ENCODE measurements at places on chromosomes 4 and X.

DNA sequence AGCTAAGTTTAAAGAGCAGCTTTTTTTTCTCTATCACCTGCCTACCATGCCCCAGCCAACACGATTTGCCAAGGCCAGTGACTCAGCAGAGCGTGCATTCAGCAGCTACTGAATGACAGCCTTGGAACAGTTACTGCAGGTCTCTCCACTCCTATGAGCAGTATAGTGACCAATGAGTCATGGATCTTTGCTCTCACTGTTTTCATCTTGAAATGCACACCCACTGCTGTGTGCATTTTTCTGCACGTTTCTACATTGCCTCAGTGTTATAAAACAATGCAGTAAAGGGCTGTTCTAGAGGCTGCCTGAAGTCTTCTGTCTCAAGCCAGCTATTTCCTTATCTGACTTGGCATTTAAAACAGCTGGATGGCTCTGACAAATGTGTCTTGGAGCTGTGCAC is 66.0 kb upstream of the C4orf54 start:
- no peak for DNase-seq

GRCh38 chr4:61517144-61517543 is 317.0 kb downstream of the ADGRL3 start:
- DNase-seq = no peak

- no peak for DNase-seq
Measured at GRCh38 chrX:66016905-66017658, 22.8 kb downstream of the VSIG4 start.

- no peak for DNase-seq
Measured at GRCh38 chr4:142353149-142353738, 492.9 kb downstream of the INPP4B start.

GRCh38 chr4:77854431-77855111 is 8.1 kb upstream of the MRPL1 start:
- no peak for DNase-seq

DNA sequence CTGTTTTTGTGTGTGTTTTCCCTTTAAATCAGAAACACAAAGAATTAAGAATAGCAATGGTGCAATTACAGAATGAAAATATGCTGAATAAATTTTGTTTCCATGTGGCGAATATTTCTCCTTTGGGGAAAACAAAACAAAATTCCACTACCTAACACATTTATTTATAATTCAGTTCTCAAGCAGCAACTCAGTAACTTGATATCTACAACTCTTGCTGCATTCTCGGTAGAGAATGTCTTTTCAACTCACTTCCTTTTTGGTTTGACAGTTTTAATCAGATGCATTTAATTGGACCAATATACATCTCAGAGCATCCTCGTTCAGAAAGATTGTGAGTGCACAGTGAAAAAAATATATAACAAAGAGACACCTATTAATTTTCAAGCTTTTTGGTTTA is 30.8 kb downstream of the ZNF827 start:
- DNase-seq = no peak

DNA sequence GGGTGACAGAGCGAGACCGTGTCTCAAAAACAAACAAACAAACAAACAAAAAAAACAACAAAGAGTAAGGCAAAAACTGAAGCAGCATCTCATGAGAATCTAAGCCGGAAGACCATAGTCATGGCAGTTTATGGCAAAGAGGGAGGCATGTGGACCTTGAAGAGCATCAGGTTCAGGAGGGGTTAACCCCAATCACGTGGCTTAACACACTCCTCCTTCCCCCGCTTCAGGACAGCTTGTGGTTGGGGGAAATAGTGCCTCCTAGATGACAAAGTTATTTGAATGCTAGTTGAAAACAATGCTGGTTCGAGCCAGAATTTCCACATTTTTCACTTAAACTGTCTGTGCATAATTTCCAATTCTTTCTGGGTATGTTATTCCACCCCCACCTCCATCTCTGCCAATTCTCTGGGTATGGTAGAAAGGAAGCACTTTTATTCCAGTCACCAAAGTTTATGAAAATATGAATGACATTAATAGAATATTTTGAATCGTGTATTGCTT is 11.7 kb upstream of the MAP7D3 start:
- DNase-seq = no peak

GRCh38 chr4:177266506-177266905 is 43.2 kb upstream of the NEIL3 start:
- DNase-seq = no peak

DNA sequence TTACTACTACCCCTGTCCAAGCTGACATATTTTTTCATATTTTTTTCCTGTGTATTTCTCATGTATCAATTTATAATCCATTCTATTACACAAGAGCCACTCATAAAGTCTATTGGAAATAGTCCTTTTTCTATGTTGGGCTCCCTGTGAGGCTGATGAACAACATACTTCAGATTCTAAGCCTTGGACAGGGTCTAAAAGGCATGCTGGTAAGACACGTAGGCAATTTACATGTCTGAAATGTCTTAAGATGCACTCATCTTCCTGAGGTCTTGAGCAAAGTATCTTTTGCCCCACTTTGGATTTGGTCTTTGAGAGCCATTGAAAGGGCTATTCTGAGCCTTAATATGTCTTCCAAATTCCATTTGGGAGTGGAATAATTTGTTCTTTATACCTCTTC is 31.8 kb downstream of the OCIAD1 start:
- DNase-seq = no peak

- DNase-seq = no peak
Measured at GRCh38 chr4:153116801-153117200, 87.4 kb upstream of the TRIM2 start.

DNA sequence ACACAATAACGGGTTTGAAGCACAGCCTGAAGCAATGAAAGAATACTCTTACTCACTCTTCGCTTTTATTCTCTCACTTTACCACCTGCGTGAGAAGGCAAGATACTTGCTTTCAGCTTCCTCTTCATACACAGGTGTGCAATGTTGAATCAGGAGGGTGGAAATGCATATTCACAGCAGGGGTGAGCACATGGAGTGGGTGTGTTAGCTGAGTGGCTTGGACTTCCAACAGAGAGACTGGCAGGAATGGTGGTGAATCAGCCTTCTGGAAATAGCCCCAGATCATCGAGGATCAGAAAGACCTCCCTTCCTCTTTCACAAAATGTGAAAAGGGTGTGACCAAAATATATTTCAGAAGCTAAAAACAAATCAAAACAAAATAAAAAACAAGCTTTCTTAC is 521.2 kb downstream of the STIM2 start:
- DNase-seq = no peak

DNA sequence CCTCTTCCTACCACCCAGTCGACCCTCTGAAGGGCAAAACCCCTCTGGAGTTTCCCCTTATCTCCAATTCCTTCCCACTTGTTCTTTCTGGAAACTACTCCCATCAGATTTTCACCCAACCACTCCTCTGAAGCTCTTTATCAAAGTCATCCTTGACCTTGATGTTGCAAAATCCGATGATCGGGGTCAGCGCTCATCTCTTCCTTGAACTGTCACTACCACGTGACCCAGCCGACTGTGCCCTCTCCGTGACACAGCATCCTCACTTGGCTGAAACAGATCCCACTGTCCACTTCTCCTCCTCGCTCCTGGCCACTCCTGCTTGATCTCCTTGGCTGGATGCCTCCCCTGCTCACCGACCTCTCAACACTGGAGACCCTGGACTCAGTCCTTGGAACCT is 1.1 kb downstream of the CFAP99 start:
- no peak for DNase-seq

DNA sequence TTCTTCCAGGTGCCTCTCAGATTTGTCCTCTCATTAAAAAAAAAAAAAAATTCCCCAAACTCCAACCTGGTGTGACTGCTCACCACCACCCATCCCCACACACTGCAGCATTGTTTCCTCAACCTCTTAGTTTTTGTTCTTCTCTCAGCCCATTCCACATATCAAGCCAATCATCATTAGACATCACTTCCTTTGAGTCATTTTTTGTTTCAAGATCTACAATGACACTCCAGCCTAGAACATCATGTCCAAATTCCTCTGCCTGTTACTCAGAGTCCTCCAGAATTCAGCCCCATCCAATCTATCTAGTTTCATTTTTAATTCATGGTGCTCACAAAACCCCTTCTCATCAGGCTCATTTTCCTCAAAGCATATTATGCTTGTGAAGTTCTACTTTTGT is 262.5 kb upstream of the TEX13A start:
- DNase-seq = no peak

- no peak for DNase-seq
Measured at GRCh38 chr4:122588453-122589238, 32.2 kb downstream of the IL21 start.

- no peak for DNase-seq
Measured at GRCh38 chr4:111115881-111116280, 493.0 kb upstream of the PITX2 start.

DNA sequence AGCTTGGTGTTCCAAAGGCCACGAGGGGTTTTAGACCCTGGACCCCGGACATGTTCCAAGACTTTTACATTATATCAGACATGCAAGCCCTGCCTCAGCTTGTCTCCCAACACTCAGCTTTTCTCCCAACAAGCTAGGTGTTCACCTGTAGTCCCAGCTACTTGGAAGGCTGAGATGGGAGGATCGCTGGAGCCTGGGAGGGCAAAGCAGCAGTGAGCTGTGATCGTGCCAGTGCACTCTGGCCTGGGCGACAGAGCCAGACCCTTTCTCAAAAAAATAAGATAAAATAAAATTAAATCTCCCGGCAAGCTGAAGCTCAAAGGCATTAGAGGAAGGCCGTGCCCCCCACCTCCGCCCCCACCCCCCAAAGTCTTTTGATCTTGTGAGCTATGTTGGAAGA is 13.7 kb downstream of the CTAG1A start:
- DNase-seq = no peak

DNA sequence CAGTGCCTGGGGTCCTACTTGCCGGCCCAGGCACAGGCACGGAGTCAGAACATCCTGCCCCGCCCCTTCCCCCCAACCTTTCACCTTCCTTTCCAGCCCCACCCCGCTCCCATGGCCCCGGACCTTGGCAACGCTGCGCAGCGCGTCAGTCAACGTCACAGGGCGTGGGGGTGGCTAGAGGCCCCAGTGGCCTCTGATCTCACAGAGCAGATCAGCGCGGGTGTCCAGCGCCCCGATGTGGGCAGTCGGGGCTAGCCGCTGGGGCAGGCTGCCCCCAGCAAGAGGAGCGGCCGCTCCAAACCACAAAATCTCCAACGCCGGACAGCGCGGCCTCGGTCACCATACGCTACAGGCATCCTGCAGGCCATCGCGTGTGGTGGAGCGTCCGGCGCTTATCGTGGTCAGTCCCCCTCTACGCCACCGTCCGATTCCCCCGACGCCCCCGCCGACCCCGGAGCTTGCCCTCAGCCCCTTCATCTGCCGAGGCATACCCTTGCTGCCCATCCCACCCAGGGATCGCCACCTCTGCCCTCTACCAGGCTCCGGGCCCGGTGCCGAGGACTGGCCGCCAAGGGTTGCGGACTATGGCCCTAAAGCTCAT is 69.6 kb upstream of the APOOL start:
- no peak for DNase-seq
